C1 segment of cervical spinal cord (tissue), 14 donors: ENCODE measurements at places on chromosomes 1 and 21.

GRCh38 chr1:156938813-156939212 is 18.4 kb downstream of the LRRC71 start:
- DNase-seq = no peak

- DNase-seq = no peak
Observed at GRCh38 chr1:113677250-113678158, 81.8 kb downstream of the PHTF1 start.

DNA sequence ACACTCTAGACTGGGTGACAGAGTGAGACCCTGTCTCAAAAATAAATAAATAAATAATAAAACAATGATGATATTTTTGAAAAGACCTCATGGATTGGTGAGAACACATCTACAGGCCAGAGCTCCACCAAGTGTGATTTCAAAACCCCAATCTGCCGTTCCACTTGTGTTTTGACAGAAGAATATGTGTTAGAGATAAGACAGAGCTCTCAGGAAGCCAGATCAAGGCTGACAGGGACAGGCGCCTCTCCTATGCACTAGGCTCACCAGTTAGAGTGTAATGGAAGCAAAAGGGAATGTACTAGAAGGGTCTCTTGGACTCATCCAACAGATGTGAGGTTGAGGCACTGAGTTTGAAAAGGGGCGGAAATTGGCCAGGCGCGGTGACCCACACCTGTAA is 110.7 kb upstream of the ERRFI1 start:
- DNase-seq = no peak

GRCh38 chr1:204990059-204990664 is 52.9 kb upstream of the CNTN2 start:
- DNase-seq = no peak

DNA sequence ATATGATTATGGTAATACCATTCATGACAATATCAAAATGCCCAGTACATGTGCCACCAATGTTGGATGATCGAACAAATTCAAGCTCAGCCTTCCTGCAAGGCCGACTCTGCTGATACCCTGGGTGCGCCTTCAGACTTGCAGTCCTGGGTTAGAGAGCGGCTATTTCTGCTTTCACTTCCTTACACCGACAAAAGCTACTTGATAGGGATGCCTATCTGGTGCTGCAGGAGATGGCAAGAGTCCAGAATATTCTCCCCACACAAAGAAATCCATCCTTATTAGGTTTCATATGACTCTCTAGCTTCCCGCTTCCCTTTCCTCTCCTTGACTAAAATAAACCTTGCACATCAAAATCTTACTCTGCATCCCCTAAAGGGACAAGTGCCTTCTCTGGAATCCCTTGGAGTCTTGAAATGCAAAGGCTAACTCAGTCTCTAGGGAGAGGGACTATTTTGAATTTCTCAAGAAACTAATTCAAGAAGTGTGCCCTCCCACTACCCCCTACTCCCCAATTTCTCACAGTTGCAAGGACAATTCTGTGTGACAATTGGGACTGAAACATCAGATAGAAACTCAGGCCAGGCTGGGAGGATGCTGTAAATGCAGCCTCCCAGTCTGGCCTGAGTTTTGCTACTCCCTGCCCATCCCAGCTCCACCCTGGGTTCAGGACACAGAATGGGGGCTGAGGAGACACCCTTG is 103.1 kb upstream of the USP24 start:
- peak; percentile 3 for DNase-seq

DNA sequence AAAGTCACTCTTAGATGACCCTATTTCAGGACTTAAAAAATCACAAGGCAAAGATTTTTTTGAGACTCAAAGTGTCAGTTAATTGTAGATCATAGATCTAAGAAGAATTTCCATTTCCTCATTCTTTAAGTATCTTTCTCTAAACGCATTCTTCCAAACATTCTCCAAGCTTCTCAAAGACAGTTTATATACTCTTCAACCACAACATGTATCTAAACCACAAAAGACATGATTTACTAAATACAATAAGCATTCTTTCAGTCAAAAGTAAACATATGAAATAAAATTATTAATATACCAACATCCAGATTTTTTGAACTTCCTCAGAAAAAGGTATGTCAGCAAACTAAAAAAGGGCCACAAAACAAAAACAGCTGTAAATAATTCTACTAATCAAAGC is 24.4 kb downstream of the RC3H1 start:
- DNase-seq = no peak

DNA sequence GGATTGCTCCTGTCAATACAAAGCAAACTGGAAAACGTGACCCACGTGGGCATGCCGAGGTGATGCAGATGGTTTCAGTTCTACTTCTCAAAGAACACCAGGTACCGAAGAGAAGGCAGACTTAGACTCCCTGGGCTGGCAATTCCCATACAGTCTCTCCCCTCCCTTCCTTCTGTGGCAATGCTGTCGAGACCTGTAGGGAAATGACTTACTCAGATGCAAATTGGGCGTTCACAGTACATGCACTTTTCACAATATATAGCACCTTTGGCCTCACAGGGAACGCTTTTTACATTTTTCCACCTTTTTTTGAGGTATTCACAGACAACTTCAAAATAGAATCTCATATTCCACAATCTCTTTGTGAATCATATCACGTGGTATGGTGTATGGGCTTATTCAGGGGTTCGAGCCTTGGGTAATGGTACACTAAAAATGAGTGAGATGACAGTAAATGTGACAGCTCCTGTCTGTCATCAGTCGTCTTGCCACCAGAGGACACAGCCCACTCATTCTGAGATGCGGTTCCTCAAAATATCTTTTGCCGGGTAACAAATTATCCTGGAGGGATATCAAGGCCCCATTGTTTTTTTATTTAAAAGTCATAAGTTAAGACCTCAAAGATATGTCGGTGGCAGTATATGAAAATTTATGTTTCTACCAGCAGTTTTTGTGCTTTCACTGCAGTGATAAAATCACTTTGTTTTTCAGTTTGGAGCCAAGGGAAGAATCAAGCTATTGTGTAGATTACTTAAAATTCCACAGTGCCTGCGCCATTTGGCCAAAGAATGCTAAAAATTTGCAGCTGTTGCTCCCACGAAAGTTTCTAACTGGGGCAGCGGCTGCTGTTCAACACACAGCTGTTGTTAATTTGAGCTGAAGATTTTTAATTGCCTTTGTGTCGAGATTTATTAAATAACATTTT is 168.4 kb downstream of the ZZZ3 start:
- peak; percentile 20 for DNase-seq

DNA sequence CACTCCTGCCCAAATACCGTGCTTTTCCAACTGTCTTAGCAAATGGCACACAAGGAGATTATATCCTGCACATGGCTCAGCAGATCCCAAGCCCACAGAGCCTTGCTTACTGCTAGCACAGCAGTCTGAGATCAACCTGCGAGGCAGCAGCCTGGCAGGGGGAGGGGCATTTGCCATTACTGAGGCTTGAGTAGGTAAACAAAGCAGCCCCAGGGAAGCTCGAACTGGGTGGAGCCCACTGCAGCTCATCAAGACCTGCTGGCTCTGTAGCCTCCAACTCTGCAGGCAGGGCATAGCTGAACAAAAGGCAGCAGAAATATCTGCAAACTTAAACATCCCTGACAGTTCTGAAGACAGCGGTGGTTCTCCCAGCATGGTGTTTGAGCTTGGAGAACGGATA is 70.1 kb upstream of the PTBP2 start:
- DNase-seq = no peak

GRCh38 chr1:44924835-44925464 is 61.4 kb downstream of the EIF2B3 start:
- DNase-seq = no peak

GRCh38 chr1:179126338-179127060 is 44.6 kb downstream of the TOR3A start:
- DNase-seq = no peak

- DNase-seq = no peak
Observed at GRCh38 chr1:165717918-165718515, 19.7 kb upstream of the ALDH9A1 start.

DNA sequence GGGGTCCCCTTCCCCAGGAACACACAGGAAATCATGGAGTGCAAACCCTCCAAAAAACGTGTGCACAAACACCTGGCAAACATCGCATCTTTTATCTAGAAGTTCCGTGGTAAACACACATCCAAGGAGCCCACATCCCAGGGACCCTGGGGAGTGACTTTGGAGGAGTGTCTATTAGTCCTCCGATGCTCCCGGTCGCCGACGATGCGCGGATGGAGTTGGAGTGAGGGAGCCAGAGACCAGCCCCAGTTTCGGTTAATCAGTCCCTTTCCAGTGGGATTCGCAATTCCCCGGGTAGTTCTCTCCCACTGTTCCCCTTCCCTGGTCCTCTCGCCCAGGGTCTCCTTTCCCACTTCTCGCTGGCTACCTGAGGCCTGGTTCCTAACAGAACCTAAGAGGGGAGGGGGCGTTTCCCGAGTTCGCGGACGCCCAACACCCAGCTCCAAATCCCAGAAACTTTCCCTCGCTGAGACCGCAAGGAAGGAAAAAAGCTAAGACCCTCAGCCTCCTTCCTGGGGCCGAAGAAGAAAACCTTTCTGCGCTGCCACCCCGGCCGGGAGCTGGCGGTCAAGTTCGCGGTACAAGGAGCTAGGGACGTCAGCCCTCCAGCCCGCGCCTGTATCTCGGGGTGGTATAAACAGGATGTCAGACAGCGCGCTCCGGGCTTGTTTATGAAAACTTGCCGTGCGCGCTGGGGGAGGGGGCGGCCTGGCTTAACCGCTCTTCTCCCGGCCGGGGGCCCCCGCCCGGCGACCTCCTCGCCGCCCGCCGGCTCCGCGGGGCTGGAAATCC is 787 bp downstream of the JAK1 start:
- DNase-seq = peak; percentile 55

DNA sequence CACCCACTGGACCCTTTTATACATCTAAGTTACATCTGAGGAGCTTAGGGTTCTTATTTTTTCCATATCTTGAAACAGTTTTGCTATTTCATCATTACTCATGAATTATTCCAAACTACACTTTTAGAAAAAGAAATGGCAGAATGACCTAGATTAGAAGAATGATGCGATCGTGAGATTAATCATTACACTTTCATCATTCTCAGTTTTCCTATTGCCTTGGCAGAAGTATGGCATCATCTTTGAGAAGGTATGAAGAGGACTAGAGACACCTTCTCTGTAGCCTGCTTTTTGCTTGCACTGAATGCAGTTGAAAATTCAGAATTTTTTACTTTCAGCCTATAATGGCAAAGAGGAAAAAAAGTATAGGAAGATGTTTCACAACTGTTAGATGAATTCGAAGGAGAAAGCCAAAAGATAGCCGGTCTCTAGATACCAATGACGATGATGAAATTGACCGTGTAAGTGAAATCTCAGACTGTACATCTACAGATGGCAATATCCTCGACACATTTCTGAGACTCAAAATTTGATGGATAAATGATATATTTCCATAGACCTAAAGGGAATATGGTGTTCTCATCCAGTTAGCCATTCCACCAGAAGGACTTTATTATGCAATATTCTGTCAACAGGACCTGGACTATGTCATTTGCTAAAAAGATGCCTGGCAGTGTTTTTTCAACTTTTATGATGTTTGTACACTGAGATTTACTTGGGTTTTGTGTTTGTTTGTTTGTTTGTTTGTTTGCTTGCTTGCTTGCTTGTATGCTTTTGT is 191.8 kb downstream of the TOMM20 start:
- no peak for DNase-seq

- no peak for DNase-seq
Observed at GRCh38 chr1:156410740-156411139, 41.7 kb downstream of the RHBG start.

- DNase-seq = no peak
Observed at GRCh38 chr1:77487631-77488030, 194.8 kb downstream of the ZZZ3 start.

DNA sequence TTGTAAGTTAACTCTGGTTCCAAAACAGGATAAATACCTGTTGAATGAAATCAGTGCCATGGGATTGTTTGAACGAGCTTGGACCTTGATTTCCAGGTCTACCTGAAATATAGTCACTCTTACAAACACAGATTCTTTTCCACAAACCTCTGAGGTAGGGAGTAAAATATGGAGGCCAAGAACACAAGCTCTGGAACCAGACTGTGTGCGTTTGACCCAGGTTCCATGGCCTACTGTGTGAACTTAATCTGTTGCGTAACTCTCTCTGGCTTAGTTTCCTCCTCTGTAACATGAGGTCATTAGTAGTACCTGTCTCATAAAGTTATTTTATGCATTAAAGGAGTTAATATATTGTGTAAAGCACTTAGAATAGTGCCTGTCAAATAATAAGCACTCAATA is 25.1 kb downstream of the DENND2D start:
- no peak for DNase-seq

DNA sequence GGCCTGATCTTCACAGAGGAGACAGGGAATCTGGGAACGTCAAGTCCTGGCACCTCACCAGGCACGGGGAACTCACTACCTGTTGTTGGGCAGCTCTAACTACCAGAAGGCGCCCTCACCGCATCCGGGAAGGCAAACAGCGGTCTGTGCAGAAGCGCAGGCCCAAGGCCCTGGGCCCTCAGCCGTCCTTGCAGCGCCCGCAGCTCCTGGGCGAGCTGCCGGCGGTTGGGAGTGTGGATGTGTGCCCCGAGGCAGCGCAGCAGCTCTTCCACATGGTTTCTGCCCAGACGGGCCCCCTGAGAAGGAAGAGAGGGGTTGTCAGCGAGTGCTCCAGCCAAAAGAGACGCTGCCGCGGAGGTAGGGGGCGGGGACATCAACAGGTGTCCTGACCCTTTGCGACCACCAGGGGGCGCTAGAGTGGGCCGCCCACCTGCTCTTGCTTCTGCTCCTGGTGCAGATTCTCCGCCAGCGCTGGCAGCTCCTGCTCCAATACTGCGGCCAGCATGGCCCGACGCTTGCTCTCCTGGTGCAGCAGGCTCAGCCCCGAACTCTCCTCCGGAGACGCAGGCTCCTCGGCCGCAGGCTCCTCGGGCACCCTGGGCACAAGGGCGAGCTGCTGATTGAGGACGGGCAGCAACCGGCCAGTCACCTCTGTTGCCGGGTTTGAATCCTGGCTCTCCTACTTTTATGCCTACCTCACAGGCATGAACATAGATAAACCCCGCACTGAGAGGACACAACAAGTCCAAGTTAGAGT is 9.3 kb downstream of the MAP3K6 start:
- DNase-seq = peak; percentile 53

- no peak for DNase-seq
Observed at GRCh38 chr1:156622581-156623297, 3.5 kb downstream of the HAPLN2 start.

DNA sequence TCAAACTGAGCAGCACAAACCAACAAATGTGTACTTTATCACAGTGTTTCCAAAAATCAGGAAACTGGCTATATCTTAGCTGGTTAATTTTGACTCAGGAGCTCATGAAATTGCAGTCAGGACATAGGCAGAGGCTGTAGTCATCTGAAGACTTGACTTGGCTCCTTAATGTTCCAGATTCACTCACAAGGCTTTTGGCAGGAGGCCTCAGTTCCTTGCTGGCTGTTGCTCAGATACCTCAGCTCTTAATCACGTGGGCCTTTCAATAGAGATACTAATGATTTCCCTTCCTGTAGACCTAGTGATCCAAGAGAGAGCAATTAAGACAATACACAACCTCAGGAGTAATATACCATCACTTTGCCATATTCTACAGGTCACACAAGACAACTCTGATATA is 537.7 kb downstream of the BRINP3 start:
- DNase-seq = no peak
